NCI-H1930 (cell line): ENCODE measurements at places on chromosomes 4 and X.
A peak's percentile ranks its signal among the peaks of the same experiment; 100 is the strongest.

- no peak for DNase-seq
Observed at GRCh38 chr4:152607178-152607577, 71.3 kb upstream of the FBXW7 start.

DNA sequence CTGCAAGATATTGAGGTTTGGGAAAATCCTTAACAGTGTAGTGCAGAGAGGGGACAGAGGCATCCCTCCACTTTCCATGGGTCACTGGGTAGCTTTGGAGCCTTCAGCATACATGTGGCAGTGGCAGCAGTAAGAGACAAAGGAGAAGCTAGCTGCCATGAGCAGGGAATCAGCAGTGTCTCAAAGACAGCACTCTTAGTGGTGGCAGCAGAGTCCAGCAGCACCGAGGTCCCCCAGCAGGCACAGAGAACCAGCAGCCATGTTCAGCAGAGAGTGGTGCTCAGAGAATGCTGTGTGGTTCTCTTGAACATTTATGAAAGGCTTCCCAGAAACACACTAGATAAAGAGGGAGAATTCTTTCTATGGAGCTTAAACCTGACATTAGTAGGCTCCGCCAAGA lies 308.5 kb downstream of the CENPC start:
- no peak for DNase-seq

DNA sequence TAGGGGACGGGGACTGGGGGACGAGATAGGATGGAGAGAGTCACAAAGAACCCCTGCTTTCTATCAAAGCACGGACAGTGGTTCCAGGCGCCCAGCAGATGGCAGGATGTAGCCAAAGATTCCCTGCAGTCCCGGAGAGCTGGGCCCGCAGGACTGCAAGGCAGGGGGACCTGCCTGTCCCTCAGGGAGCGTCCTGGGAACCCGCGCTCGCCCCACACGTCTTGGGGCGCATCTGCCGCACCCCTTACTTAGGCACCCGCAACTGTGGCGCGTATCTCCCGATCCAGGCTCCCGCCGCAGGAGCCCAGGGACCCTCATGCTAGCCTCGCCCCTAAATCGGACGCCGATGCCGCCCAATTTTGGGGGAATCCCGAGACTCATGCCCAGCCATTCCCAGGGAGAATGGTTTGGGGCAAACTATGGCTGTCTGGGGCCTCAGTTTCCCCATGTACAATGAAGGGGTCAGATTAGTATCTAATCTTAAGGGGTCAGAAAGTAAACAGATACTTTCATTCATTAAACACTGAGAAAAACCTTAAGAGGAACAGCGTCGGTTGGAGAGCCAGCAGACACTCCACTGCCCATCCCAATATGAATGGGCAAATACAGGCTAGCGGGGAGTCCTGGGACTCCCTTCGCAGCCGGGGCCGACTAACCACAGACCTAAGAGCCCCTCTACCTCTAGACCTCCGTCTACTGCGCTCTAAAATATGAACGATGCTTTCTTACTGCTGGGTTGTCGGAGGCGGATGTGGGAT lies 581 bp upstream of the STK32B start:
- peak; percentile 61 for DNase-seq

- DNase-seq, result no peak
Observed at GRCh38 chr4:147288512-147288911, 192.4 kb upstream of the EDNRA start.

- DNase-seq, result no peak
Observed at GRCh38 chr4:175127314-175127713, 209.2 kb downstream of the ADAM29 start.

DNA sequence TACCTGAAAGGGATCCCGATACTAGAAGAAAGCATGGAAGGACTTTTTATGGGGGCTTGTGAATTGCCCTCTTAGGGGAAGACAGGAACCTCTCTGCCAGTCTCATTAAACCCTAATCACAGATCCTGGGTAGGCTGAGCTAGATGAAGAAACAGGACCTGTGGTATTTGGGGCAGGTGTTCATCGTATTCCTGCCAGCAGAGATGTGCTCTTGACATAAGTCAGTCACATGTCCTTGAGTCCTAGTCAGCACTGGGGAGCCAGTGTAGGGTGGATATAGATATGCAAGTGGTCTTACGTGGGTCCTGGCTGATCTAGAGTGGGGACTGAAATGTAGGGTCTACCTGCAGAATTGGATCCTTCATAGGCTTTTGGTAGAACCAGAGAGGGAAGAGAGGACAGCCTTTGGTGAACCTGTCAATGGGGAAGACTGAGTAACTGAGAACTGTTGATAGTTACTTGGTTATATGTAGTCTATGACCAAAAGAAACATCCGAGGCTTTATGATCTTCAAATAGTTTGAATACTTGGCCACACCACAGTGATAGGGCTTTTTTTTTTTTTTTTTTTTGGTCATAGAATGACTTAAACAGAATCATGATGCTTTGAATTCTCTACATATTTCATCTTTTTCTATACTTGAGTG lies 63.5 kb upstream of the WDR1 start:
- DNase-seq, result no peak

DNA sequence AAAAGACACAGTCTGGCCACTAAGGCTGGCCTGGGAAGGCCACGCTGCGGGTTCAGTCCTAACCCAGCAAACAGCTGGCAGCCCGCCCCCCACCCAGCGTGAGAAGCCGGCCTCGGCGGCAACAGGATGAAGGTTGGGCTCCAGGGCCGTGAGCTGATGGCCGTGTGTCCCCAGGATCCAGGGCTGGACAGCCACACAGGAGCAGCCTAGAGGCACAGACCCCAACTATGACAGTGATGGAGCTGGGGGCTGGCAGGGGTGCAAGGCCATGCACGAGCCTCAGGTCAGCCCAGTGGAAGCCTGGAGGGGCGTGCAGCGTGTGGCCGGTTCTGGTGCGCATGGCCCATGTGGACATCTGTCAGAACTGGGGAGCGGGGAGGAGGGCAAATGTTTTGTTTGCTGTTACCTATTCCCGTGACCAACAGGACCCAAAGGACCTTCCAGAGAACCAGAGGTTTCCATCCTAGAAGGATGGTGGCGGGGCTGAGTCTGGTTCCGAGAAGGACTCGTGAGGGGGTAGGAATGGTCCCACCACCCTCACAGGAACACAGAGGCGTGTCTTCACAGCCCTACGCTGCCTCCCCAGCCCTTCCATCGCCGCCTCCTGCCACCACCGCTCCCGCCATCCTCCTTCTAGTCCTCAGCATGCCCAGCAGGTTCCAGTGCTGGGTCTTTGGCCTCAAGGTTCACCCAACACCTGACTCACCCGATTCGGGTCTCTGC lies 46.5 kb downstream of the ZFYVE28 start:
- DNase-seq, result no peak

DNA sequence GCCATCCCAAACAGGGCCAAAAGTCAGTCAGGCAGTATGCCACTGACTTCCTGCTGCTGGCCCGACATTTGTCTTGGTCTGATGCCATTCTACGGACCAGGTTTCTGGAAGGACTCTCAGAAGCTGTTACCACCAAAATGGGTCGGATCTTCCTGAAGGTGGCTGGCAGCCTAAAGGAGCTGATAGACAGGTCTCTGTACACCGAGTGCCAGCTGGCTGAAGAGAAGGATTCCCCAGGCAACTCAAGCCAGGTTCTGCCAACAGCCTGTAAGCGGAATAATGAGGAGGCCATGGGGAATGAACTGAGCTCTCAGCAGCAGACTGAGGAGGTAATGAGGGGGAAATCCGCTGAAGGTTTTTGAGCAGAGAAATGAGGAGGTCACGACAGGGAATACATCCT lies 95.7 kb downstream of the RTL9 start:
- DNase-seq, result no peak

GRCh38 chr4:8029689-8030088 lies 90.0 kb upstream of the AFAP1 start:
- no peak for DNase-seq

DNA sequence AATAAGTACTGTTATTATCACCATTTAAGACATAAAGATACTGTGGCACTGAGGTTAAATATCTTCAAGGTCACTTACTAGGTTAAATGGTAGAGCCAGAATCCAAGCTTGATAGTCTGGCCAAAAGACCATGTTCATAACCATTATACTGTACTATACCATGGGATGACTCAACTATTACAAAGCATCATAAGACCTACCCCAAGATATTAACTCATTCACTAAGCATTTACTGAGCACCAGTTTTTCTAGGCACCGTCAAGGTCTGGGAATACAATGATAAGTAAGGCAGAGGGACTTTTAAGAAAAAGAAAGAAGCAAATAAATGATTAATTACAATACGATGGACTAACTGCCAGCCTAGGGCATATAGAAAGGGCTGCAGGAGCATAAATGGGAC lies 95.5 kb upstream of the KCTD8 start:
- DNase-seq, result no peak

GRCh38 chrX:123779908-123780396 lies 47.1 kb upstream of the THOC2 start:
- DNase-seq, result no peak

- DNase-seq, result no peak
Observed at GRCh38 chr4:14415146-14415545, 587.1 kb upstream of the CPEB2 start.

DNA sequence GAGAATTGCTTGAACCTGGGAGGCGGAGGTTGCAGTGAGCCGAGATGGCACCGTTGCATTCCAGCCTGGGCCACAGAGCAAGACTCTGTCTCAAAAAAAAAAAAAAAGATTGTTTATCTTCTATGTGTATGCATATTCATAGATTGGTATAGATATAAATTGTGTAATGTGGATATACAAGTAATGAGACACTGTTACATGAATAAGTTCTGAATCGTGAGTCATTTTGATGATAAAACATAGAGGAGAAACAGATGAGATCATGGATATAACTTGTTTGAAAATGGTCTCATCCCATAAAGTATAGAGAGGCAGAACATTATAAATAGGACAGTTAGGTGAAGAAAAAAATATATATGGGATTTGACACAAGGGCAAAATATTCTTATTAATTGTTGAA lies 628.0 kb downstream of the IL1RAPL1 start:
- DNase-seq, result no peak

- no peak for DNase-seq
Observed at GRCh38 chr4:2212831-2213230, 29.1 kb downstream of the HAUS3 start.

DNA sequence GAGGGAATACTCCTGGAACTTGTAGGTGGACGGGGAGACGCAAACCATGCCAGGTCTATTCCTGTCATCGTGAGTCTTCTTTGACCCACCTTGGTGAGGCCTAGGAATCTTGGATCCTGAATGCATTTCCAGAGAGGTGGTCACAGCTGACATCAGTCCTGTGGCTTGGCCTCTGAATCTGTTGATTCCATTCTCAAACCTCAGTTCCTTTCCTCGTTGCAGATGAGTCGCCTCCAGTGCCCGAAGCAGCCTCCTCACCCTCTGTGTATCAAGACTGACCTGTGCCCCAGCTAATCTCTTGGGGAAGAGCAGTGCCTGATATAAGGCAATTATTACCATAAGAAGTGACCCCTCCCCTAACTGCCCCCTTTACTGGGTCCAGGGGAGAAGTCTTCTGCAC lies 118.1 kb downstream of the SMIM20 start:
- DNase-seq, result no peak

DNA sequence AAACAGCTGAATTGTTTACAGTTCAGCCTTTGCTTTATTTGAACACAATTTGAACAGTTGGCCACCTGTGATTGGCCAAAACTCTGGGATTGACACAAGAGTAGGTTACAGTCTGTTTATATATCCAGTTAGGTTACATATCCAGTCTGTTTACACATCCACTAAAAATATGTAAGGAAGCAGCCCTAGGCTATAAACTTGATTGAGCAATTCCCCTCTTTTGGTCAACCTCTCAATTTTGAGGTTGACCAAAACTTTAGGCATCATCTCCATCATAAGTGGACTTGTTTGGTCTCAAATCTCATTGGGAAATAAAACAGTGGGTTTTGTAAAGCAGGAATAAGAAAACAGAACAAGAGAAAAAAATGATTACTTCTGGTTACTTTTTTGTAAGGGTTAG lies 190.8 kb downstream of the SPATA18 start:
- no peak for DNase-seq

DNA sequence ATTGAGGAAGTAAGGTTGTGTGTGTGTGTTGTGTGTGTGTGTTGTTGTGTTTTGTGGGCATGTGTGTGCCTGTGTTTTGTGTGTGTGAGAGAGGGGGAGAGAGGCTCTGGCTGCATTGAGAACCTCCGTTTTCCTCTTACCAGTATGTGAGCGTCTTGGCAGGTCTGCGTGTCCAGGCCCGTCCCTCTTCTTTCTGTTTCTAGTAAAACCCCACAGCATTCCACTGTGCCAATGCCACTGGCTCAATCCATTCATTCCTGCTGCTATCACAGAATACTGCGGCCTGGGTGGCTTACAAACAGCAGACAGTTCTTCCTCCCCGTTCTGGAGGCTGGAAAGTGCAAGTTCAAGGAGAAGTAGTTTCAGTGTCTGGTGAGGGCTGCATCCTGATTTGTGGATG lies 15.5 kb upstream of the HTRA3 start:
- DNase-seq, result no peak

DNA sequence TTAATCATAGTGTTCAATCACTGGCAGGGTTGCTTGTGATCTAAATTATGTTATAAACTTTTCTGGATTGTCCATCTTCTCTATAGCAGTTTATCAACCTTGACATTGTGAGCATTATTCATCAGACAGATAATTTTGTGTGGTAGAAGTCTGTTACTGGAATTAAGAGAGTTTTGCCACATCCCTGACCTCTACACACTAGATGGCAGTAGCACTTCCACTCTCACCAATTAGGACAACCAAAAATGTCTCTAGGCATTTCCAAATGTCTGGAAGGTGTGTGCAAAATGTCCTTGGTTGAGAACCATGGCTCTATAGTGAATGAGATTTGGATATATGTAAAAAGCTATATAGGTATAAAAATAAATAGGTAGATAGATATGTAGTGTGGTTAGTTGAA lies 324.1 kb upstream of the FAM47C start:
- no peak for DNase-seq

DNA sequence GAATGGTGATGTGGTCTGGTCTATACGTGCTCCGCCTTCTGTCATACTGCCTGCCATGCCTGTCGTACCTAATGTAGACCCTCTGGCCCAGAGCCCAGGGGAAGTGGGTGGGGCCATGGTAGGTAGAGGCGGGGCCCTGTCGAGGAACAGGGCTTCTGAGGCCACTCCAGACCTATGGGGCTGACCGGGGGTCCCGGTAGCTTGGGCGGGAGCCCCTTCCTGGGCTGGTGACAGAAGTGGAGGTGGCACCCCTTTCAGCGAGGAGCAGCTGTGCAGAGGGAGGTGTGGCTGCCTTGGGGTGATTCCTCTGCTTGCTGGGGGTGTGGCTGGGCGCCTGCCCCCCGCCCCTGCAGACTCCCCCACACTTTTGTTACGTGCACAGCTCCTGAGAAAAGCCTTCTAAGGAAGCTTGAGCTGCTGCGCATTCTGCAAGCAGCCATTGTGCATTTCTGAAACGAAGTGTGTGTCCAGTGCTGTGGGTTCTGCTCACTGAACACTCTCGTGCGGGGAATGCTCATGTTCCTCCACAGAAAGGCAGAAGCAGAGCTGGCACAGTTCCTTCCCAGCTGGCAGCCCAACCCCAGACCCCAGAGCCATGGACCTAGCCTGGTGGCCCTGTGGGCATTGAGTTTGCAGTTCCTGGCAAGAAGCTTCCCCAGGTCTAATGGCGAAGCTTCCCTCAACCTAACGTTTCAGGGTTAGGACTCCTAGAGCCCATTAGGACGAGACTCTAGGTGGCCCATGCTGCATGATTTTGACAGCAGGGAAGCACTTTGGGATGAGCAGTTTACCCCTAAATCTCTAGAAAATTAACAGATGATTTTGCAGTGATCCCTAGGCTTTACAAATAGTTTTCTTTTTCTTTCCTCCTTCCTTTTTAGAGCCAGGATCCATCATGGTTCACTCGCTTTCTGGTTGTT lies 72.7 kb upstream of the HGFAC start:
- no peak for DNase-seq
